ENCODE measurements at places on chromosomes 1 and 21.

DNA sequence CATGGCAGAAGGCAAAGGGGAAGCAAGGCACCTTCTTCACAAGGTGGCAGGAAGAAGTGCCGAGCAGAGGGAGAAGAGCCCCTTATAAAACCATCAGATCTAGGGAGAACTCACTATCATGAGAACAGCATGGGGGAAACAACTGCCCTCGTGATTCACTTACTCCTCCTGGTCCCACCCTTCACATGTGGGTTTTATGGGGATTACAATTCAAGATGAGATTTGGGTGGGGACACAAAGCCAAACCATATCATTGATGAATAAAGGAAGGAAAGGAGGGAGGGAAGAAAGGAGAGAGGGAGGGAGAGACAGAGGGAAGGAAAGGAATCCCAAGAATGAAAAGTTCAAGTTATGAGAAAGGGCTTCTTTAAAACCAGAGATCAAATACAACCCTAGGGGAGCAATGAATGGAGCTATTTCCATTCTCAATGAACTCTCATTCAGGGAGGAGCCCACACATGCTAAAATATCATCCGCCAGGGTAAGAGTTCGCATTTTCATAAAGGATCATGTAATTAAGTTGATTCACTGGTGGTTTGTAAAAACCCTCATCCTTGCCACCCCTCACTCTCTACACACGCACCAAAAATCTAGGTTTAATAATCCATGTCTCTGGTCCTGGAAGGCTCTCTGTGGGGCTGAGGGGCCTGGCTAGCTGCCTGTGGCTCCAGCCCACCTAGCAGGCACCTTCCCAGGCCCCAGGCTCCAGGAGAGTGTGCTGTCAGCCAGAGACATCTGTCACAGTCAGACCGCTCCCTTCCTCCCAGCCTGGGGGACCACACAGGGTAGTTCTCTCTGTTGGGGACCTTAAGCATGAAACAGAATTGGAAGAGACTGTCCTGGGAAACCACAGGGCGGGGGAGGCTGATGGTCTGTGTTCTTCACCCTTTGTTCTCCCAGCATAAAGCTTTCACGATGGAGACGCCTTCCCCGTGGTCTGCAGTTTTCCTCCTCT is 94.0 kb downstream of the CCDC185 start:
- DNase-seq = no peak

DNA sequence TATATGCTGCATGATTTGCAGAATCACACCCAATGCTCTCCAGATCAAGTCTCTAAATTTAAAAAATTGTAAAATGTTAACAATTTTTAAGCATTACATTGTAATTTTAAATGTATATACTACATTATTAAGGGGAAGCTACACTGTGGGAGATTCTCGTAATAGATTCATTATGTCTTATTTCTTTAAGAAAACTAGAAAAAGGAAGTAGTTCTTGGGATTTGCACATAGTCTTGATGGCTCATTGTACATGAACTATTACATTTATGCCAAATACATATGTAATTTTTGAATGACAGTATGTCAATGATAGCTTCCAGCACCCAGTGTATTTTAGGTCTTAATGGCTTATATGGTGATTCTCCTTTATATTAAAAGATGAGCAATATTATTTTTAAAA is 250.3 kb downstream of the PTPRC start:
- no peak for DNase-seq

DNA sequence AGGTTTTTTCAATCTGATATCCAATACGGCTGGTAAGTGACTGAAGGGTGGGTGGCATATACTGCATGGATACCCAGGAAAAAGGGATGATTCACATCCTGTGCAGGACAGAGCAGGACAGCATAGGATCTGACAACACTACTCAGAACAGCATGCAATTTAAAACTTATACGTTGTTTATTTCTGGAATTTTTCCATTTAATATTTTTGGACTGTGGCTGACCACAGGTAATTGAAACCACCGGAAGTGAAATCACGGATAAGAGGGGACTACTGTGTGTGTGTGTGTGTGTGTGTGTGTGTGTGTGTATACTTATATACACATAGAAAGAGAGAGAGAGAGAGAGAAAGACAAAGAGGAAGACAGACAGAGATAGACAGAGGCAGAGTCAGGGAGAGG is 23.0 kb downstream of the ERICH3 start:
- peak; percentile 39 for DNase-seq

DNA sequence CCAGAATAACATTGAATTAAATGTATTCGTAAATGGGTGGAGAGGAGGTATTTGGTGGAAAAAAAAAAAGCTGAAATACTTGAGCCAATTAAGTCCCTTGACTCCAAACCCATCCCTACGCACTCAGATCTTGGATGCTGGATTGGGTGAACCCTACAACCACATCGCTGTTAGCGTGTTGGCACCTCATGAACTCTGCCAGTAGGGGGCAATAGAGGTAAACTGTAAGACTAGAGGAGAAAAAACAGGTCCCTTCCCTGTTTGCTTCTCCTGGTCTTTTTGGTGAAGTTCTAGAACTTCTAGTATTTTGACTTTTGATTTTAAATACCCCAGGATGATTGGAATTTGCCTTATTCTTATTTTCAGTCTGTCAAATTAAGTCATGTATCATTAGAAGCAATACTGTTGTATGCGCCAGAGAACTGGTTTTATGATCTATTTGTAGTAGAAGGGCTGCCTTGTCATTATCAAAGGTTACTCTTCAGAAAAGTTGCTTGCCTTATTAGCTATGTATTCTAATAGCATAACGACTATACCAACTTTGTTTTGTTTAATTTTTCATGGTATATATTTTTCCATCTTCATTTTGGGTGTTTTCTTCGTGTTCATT is 1.9 kb upstream of the OR13G1 start:
- DNase-seq = peak; percentile 7

DNA sequence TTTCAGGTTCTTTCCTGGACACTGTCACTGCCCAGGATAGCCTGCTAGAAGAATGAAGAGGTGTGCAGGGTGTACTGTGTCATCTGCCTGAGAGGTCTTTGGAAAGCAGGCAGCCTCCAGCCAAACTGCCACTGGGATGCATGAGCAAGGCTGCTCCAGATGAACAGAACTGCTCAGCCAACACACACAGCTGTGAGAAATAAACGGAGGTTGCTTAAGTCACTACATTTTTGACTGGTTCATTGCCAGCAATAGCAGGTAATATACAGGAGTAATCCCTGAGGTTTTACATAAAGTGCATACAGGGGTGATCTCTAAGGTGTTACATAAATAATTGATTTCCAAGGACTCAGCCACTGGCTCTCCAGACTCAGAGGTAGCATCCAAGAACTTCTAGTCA is 516.9 kb downstream of the BRINP3 start:
- DNase-seq = no peak

DNA sequence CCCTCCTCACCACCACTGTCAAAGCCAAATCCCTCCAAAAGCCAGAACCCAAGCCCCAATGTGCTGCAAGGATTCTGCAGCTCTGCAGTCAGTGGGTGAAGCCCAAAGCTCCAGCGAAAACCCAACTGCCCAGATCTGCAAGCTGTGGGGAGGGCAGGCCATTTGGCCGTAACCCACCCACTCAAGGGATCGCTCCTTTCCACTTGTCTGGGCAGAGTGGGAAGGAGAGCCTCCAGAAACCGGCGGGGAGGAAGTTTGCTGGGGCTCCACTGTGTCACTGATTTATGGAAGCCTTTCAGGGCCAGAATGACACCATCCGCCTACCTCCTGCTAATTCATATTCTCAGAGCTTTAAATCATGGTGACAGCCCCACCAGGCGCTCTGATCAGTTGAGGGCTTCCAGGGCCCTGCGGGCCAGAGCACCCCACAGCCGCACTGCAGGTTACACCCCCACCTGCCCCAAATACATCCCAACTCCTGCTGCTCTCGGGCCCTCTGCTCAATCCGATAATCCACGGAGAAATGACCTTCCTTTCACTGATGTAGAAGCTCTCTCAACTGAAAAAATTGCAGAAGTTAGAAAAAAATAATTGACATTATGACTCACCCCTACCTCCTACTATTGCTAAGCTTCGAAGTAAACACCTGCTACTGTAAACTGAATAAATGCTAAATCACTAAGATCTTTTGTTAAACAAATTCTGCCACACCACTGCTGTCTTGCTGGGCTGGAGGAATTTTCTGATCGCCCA is 40.6 kb upstream of the RAB4A start:
- DNase-seq = no peak

- no peak for DNase-seq
These were observed 28.6 kb downstream of the UBIAD1 start for GRCh38 chr1:11301601-11302000.

GRCh38 chr1:51276286-51276685 is 40.2 kb downstream of the RNF11 start:
- no peak for DNase-seq

DNA sequence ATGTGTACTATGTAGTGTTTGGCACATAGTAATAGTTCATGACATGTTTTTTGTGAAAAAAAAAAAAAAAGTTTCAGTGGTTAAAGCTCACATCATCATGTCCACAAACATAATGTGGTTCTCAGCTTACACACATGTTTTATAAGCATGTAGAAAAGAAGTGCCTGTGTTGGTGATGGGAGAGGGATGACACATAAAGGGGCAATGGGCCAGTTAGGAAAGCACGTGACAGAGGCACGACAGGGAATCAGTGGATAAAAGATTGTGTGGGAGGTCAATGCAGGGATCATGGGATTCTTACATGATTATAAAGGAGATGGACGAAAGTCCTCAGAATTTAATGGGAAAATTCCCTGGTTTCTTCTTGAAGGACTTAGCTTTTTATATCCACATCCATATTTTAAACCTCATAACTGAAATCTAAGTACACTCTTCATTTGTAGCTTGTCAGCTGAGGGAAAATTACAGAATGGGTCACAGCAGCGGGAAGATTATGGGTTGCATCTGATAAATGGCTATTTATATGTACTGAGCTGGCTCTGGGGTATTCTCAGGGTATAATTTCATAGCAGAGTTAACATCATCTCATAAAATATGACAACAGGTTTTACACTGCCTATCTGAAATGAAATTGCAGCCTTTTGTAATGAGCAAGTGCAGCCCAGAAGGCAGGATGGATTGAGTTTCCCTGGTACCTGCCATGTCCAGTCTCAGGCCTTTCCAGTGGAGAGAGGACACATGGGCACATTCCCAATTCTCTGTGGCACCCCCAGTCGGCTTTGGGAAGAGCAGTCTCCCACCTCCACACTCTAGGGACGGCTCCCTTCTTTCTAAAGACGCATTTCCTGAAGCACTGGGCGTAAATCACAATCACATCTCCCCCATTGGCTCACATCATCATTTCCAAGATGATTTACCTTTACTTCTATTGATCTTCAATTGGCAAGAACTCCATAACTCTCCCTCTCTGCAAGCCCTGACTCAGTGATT is 42.3 kb upstream of the NHLH2 start:
- peak; percentile 1 for DNase-seq

GRCh38 chr1:12165342-12165741 is 1.4 kb upstream of the TNFRSF1B start:
- DNase-seq = no peak

GRCh38 chr1:178684111-178684510 is 40.9 kb upstream of the RALGPS2 start:
- DNase-seq = no peak

DNA sequence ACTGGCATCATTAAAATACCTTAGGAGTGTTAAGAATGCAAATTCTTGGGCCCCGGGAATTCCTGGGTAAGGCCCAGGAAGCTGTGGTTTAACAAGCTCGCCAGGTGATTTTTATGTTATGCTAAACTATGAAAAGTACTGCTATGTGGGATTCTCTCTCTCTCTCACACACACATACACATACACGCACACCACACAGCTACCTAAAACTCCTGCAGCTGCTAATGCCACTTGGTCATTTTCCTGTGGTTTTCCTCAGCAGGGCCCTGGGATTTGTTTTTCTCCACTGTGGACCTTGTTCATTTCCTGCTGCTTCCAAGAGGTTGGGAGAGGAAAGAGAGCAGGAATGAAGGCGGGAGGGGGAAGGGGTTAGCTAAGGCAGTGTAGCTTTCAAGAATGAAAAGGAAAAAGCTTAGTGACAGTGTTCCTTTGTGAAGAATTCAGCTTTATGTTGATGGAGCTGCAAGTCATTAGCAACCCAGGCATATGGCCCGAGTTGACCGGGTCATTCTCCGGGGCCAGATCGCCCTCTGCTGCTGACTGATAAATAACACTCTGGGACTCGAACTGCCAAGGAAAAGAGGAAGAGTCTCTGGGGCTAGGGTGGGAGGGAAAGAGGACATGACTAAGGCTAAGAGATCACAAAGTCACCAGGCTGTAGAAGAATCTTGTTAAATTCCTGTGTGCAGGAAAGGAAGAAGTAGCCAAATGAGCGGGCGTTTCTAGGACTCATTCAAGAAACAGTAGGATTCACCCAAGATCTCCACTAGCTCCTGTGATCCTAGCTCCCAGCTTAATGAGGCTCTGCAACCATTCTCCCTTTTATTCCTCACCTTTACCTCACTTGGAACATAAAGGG is 30.5 kb upstream of the LRIG2 start:
- DNase-seq = peak; percentile 88

DNA sequence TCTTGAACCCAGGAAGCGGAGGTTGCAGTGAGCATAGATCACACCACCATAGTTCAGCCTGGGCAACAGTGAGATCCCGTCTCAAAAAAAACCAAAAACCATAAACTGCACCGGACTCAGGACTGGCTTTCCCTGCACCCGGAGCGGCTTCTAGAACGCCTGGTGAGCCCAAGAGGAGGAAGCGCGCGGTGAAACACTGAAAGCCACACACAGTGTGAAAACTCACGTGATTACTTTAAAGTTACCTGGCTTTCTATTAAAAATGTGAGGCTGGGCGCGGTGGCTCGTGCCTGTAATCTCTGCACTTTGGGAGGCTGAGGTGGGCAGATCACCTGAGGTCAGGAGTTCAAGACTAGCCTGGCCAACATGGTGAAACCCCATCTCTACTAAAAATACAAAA is 7.0 kb upstream of the TRAPPC10 start:
- no peak for DNase-seq

GRCh38 chr1:192878249-192878648 is 69.4 kb downstream of the RGS2 start:
- no peak for DNase-seq

DNA sequence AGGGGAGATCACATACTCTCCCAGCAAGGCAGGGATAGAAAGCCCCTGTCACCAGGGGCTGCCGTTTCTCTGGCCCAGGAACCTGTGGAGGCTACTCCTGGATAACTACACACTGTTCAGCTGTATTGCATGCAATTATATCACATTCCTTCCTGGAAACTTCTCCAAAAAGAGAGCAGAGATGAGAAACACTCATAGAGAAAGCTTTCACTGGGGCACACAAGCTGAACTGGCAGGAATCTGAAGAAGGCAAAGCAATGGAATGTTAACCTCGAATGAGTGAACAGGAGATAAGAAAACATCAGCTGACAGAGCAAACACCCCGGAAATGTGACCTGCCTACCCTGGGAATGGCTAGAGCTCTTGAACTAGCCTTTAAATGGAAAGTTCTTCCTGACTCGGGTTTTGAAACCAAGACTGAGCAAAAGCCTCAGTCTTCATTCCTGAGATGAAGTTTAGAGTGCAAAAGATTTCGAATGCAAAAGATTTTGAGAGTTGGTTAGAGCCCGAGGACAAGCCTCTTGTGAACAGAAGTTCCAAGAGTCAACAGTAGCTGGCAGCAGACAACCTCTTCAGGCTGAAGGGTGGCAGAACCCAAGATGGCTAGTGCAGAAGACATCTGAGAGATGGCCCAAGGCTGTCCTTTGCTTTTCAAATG is 32.3 kb downstream of the CCN1 start:
- DNase-seq = peak; percentile 98

Measured in fibroblast of skin of back (primary cell).